Brain (organoid and tissue), 16 donors: ENCODE measurements at places on chromosomes 2 and 18.

GRCh38 chr2:25342372-25343186 is 854 bp upstream of the DNMT3A start:
- DNase-seq: peak; percentile 88

- no peak for DNase-seq
These were observed 5.2 kb upstream of the EHD3 start for GRCh38 chr2:31228717-31229116.

DNA sequence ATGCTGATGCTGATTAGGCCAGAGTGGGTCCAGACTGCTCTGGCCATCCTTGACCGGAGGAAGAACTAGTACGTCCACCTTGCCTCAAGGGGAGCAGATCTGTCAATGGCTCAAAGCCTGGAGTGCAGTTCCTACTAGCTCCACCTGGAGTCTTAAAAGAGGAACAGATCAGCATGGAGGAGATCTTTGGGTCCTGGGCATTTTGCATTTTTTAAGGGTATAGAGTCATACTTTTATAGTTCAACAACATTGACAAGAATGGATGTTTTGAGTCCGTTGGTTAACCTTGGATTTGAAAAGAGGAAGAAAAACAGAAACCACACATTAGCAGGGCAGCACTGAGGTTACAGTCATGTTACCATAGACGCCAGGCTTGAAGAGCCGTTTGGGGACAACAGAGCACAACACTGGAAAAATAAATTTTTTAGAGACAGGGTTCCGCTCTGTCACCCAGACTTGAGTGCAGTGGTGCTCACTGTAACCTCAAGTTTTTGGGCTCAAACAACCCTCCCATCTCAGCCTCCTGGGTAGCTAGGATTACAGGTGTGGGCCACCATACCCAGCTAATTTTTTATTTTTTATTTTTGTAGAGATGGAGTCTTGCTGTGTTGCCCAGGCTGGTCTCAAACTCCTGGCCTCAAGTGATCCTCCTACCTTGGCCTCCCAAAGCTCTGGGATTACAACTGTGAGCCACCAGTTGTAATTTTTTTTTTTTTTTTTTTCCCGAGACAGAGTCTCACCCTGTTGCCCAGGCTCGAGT is 78.5 kb downstream of the PRKCE start:
- no peak for DNase-seq

DNA sequence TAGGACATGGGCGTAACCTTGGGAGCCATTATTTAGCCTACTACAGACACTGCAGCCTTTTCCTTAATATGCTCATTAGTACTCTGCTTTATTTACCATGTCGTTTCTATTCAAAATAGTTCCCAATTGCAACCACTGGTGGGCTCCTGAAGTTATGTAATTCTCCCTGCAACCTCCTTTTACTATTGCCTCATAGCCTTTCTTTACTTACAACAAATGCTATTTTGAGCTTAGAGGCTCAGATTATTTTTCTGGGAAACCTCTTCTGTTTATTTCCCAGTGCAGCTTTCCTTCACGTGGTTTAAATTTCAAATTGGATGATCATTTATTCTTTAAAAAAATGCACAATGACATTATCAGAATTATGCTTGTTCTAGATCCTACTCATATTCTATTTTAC is 492.3 kb upstream of the TMEFF2 start:
- no peak for DNase-seq

DNA sequence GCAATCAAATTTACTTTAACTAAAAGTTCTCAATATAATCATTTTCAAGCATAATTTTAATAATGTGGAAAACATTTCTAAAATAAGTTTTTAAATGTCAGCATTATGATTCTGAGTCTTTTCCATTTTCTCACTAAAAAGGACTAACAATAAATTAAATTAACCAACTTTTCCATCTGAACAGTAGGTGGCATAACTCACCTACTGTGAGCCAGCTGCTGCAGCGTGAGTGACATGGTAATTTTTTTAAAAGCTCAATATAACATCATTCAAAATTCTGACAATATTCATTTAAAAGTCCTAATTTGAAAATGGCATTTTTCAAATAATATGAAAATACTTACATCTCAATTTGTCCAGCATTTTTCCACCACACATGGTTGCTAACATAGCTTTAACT is 66.5 kb downstream of the DTNB start:
- DNase-seq: peak; percentile 42
